Kidney (tissue), 22 donors: ENCODE measurements at places on chromosomes 13 and 19.

DNA sequence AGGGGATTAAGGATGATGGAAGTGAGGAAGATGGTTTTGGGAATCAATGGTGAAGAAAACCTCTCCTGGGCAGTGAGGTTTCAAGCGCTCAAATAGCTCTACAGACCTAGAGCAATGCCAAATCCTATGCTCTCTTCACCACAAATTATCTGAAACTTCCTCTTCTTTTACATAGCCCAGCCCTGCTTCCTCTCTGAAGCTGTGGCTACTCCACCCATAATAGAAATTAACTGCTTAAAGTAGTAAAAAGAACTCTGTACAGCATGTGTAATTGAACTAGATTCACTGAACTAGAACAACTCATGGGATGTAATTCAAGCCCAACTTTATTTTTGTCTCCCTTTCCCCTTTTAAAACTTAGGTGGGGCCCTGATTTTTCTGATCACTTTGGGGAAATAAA is 20.4 kb upstream of the IFT88 start:
- no peak for DNase-seq

DNA sequence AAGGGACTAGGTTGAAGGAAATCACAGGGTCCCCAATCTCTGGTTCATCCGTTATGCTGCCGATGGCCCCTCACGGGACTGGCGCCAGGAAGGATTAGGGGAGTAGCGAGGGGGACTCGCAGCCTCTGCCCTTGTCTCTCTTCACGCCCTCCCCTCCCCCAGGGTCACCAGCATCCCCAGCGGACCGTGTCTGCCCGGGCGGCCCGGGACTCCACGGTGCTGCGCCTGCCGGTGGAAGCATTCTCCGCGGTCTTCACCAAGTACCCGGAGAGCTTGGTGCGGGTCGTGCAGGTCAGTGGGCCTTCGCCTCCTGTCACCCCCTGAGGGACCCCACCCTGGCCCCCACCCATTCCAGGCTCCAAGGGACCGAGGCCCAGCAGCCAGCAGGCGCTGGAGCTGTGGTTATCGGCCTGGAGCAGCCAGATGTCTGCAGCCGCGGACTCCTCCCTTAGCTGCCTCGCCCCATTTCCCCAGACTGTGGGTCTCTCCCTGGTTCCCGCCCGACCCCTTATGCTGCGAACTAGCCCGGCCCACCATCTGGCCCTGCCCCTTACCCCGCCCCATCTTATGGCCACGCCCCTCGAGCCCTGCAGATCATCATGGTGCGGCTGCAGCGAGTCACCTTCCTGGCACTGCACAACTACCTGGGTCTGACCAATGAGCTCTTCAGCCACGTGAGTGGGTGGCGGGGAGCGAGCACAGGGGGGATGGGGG is 5.4 kb downstream of the PNPLA6 start:
- DNase-seq = peak; percentile 51

DNA sequence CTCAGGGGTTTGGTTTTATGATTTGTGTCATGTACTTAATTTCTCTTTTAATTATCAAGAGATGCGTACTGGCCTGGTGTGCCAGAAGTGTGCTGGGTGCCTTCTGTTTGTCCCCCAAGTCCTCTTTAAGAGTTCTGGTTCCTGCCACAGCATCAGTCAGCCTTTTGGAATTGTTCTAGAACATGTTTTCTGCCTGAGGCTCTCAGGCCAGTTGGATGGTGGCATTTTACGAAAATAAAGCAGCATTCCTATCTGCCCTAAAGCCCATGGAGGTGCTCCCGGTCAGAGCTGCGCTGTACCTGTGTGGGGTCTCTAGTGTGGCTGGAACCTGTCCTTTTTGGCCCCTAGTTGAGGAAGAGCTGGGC is 54.1 kb downstream of the TSSK6 start:
- no peak for DNase-seq

GRCh38 chr13:57799624-57800023 is 168.1 kb downstream of the PCDH17 start:
- DNase-seq = no peak

GRCh38 chr19:48290771-48291488 is 21.0 kb downstream of the ZNF114 start:
- DNase-seq = peak; percentile 81

- no peak for DNase-seq
These were observed 2.9 kb upstream of the CD70 start for GRCh38 chr19:6593651-6594416.

GRCh38 chr19:38839816-38840582 is 8.4 kb upstream of the ECH1 start:
- DNase-seq = no peak

DNA sequence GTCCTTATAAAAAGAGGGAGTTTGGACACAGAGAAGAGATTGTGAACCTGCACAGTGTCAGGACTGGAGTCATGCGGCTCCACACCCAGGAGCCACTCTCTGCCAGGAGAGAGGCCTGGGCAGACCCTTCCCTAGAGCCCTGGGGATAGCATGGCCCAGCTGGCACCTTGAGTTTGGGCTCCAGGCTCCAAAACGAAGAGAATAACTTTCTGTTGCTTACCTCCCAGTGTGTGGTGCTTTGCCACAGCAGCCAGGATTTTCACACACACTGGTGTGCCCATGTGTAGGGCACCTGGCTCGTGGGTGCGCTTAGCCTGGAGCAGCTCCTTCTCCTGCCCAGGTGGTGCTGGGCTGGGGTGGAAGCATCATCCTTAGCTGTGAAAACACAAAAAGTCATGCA is 344.3 kb downstream of the TEX29 start:
- peak; percentile 5 for DNase-seq

- no peak for DNase-seq
These were observed 94.1 kb downstream of the HSPH1 start for GRCh38 chr13:31067416-31068118.

GRCh38 chr13:71587193-71587592 is 279.8 kb downstream of the DACH1 start:
- no peak for DNase-seq

DNA sequence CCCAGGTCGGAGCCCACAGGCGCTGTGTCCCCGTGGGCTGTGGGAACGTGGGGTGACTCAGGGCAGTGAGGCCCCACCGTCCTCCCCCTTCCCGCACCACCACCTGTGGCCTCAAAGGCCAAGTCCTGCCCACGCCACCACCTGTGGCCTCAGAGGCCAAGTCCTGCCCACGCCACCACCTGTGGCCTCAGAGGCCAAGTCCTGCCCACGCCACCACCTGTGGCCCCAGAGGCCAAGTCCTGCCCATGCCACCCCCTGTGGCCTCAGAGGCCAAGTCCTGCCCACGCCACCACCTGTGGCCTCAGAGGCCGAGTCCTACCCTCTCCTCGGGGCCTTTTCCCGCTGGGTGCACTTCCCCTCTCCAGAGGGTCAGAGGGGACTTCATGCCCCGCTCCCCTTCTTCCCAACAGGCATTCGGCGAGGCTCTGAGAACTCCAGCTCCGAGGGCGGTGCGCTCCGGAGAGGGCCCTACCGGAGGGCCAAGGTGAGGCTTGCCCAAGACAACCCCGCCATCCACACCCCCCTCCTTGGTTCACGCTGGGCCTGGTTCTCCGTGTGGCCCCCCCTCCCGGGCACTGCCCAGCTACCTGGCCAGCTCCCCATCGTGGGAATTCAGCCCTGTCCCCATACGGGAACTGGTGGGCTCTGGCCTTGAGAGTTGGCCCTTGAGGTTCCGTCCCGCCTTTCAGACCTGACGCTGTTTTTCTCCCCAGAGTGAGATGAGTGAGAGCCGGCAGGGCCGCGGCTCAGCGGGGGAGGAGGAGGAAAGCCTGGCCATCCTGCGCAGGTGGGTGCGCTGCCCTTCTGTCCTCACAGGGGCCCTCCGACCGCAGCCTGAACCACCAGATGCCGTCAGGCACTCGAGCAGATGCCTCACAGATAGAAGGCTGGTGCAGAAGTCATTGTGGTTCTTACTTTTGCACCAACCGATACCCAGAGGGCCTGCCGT is 27.4 kb upstream of the F7 start:
- DNase-seq = no peak

DNA sequence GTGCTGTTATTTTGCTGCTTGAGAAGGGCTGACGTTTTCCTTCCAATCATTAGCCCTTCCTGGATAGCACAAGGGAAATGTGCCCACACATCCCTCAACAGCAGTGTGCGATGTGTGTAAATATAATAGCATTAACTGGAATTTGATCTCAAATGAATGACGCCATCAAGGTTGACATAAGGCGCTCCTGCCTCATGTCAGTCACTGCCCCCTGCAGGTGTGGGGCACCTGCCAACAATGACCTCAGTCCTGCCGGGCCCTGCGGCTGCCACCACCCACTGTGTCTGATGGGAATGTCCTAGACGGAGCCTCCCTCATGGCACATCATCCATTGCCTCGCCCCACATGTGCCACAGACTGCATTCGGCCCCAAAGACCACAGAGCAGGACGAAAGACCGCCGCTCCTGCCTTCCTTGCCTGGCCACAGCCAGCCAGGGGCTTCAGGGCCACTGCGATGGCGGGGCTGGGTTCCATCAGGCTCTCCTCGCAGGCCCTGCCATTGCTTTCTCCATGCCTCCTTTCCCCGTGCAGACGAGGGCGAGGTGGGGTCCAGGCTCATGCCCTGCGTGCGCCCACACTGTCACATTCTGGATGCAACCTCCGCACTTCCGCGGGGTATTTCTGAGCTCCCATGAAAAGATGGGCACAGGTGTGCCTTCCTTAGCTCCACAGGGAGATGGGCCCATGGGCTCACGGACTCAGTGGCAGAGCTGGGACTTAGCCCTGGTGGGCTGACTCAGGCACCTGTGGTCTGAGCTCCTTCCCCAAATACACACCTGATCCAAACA is 146.7 kb downstream of the SOX1 start:
- no peak for DNase-seq

GRCh38 chr19:56681702-56682101 is 10.1 kb upstream of the ZNF835 start:
- no peak for DNase-seq

DNA sequence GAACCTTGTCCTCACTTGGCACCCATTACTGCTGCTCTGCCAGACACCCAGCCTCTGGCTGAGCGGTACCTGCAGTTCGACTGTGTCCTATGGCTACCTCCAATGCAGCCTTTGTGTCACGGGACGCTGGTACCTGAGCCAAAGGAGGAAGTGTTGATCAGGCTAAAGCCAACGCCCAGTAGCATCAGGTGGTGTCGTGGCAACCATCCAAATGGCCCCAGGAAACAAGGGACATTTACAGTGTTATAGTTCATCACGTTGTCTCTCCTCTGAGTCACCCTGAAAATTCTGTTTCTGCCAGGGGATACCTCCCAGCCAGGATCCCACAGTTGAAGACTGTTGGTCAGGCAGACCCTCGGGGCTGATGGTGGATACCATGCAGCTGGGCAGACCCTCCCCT is 10.1 kb downstream of the RHPN2 start:
- no peak for DNase-seq

- no peak for DNase-seq
These were observed 210.0 kb downstream of the IRS2 start for GRCh38 chr13:109576331-109576813.

DNA sequence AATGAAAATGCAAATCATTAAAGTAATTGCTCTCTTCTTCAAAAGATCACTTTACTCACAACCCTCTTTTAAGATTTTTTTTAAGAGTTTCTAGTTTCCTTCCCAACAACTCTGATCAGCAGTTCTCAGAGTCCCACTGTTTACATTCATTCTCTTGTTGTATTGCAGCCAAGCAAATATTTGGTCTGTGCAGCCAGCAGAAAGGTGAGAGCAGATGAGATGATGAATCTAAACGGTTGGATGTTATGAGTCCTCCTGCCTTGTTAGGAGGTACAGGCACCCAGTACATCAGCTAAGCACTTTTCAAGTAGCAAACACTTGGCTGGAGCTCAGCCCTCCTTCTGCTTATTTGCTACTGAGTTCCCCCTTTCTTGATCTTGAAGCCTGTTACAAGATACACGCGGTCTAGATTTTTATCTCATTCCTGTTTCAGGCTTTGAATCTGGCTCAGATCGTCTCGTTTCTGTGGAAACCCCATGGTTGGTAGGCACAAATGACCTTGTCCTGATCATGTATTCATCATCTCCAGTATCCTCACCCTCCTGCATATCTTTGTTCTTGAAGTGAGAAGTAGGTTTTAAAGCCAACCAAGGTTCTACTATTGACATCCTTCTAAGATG is 300.7 kb downstream of the DCT start:
- DNase-seq = no peak

DNA sequence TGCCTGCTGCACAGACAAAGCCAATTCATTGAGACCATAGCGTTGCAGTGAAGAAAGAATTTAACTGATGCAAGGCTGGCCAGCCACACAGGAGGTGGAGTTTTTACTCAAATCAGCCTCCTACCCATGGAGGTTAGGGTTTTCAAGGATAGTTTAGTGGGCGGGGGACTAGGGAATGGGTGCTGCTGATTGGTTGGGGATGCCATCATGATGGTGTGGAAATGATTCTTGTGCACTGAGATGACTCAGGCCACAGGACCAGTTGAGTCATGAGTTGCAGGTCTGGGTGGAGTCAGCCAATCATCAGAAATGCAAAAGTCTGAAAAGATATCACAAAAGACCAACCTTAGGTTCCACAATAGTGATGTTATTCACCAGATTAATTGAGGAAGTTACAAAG is 359.6 kb downstream of the FOXO1 start:
- DNase-seq = no peak

GRCh38 chr13:84129966-84130365 is 247.7 kb upstream of the SLITRK1 start:
- DNase-seq = no peak

GRCh38 chr19:8580710-8581281 is 3.6 kb upstream of the MYO1F start:
- peak; percentile 87 for DNase-seq

DNA sequence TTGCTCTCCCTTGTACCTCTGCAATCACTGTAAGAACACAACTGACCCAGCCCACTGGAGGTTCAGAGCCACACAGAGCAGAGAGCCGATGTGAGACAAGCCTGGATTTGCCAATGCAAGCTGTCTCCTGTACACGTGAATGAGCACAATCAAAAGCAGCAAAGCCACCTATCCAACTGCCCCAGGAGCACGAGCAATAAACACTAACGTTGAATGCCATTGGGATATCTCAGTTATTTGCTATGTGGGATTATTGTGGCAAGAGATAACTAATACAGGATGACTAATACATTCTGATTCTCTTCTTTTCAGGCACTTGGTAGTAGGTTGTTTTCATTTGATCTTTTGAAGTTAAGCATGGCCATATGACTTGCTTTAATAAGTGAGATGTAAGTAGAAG is 85.2 kb upstream of the FAM216B start:
- no peak for DNase-seq

- DNase-seq = no peak
These were observed 259.9 kb downstream of the SLITRK1 start for GRCh38 chr13:83622422-83622784.
